ENCODE measurements at places on chromosomes 7 and 10.

- no peak for DNase-seq
Measured at GRCh38 chr7:82419200-82419599, 24.4 kb downstream of the CACNA2D1 start.

DNA sequence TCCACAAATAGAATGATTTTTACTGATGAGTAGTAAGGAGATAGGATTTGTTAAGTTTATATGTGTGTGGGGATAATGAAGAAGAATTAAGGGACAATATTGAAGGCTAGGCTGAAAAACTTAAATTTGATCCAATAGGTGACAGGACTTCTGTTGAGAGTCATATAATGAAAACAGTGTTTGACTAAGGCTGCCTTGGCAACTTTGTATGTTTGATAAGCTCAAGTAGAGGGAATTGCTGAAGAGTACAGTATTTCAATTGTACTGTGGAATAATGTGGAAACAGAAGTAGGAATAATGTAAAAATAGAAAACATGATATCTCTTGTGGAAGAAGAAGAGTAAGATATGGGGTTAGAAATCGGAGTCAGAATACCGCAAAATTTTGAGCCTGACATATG is 10.5 kb downstream of the R3HCC1L start:
- DNase-seq: no peak

DNA sequence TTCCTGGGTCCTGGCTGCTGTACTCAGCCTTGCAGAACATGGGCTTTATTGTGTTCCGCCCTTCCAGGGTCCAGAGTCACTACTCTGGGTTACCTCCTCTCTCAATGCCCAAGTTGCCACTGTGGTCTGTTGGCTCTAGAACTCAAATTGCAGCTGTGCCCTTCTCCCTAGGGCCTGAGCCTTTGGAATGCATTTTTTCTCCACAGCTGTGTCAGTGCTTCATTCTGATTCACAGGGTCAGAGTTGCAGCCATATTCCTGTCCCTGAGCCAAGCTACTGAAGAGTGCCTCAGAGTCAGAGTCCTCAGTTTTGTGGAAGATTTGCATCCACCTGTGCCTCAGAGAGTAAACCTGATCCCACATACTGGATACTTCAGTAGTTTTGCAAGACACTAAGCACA is 167.5 kb downstream of the ITGB1 start:
- peak; percentile 1 for DNase-seq

- peak; percentile 86 for DNase-seq
Measured at GRCh38 chr7:129829737-129830631, 122.8 kb downstream of the UBE2H start.

GRCh38 chr10:5620966-5621365 is 45.4 kb downstream of the ASB13 start:
- DNase-seq: no peak

- DNase-seq: peak; percentile 66
Measured at GRCh38 chr7:28151965-28152364, 28.6 kb downstream of the JAZF1 start.

- no peak for DNase-seq
Measured at GRCh38 chr7:148223160-148223559, 367.4 kb upstream of the C7orf33 start.

GRCh38 chr10:33234831-33235237 is 99.6 kb downstream of the NRP1 start:
- DNase-seq: peak; percentile 52

DNA sequence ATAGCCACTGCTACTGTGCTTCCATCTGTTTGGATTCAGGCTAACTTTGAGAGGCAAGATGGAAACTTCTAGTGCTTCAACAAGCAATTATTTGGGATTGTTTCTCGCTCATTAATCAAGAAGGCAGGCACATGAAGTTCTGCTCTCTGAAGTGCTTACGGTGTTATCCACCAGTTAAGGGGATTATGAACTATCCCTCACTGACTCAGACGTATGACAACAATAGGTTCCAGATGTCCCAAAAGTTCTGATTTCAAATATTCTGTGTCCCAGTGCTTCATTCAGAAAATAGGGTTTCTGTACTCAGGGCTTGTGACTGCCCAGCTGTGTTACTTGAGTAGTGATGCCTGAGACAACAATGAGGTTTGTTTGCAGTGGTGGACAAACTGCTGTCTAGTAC is 81.0 kb downstream of the HACD1 start:
- no peak for DNase-seq

GRCh38 chr7:3463696-3464095 is 162.6 kb downstream of the SDK1 start:
- no peak for DNase-seq

DNA sequence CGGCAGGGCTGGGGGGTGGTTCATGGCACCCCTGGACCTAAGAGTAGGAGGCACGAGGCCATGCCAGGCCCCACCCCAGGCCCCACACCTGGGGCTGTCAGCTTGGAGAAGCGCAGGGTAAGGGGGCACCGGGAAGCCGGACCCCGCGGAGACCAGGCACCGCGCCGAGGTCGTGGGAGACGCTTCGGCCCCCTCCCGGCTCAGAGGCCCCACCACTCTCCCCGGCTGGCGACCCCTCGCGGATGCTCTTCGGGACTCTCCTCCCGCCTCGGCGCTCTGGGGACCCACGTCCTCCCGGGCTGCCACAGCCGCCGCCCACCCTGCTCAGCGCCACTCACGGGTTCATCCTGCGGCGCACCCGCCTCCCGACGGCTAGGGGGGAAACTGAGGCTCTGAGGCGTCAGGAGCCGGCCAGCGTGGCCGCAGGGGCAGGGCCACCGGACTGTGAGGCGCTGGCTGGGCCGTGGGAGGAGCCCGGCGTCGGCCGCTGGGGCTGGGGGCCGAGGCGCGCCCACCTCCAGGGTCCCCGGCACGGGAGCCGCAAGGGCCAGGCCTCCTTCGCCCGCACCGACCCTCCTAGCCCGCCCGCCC is 25.9 kb downstream of the PDGFA start:
- DNase-seq: no peak

GRCh38 chr7:150369748-150370501 is 1.3 kb downstream of the REPIN1 start:
- no peak for DNase-seq

- peak; percentile 59 for DNase-seq
Measured at GRCh38 chr10:59830601-59831259, 75.6 kb downstream of the CCDC6 start.

GRCh38 chr10:20017961-20018360 is 201.7 kb downstream of the PLXDC2 start:
- DNase-seq: peak; percentile 30

DNA sequence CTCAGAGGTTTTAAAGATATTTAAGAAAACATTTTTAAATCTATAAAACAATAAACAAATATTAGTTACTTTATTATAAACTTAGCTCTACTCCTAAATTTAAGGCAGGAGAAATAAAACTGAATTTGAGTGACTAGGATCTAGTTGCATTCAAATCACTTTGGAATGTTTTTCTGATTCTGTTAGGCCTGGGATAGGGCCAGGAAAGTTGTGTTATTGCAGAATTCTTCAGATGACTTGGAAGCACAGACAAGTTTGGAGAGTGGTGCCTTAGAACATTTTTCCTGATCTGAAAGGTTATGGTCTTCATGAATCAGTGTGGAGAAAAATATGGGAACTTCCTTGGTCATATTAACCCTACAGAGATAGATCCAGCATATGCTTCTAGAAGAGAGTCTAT is 15.6 kb upstream of the SLC25A13 start:
- DNase-seq: no peak

DNA sequence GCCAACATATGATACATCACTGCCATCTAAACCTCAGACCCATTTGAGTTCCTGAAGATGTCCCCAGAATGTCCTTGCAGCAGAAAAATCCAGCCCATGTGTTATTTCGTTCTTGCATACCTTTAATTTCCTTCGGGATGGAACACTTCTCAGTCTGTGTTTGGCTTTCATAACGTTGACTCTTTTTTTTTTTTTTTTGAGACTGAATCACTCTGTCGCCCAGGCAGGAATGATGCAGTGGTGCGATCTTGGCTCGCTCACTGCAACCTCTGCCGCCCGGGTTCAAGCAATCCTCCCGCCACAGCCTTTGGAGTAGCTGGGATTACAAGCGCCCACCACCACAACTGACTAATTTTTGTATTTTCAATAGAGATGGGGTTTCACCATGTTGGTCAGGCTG is 148.8 kb upstream of the TNRC18 start:
- no peak for DNase-seq

GRCh38 chr10:56633876-56634452 is 272.9 kb upstream of the ZWINT start:
- no peak for DNase-seq

GRCh38 chr7:98078197-98078870 is 28.3 kb upstream of the LMTK2 start:
- no peak for DNase-seq

GRCh38 chr7:155316427-155317113 is 18.9 kb downstream of the INSIG1 start:
- no peak for DNase-seq

- DNase-seq: no peak
Measured at GRCh38 chr10:61732629-61733278, 70.0 kb downstream of the CABCOCO1 start.

- no peak for DNase-seq
Measured at GRCh38 chr10:9515922-9516321, 1461.4 kb downstream of the GATA3 start.

DNA sequence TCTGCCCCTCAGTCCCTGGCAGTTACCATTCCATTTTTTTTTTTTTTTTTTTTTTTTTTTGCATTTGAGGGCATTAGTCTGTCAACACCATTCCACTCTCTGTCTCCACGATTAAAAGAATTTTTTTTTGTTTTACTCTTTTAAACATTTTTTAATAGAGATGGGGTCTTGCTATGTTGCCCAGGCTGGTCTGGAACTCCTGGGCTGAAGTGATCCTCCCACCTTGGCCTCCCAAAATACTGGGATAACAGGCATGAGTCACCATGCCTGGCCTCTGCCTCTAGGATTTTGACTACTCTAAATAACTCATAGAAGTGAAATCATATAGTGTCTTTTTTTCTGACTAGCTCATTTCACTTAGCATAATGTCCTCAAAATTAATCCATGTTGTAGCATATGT is 16.5 kb upstream of the CLDN3 start:
- no peak for DNase-seq

- no peak for DNase-seq
Measured at GRCh38 chr10:76459016-76459730, 1027.7 kb downstream of the LRMDA start.

DNA sequence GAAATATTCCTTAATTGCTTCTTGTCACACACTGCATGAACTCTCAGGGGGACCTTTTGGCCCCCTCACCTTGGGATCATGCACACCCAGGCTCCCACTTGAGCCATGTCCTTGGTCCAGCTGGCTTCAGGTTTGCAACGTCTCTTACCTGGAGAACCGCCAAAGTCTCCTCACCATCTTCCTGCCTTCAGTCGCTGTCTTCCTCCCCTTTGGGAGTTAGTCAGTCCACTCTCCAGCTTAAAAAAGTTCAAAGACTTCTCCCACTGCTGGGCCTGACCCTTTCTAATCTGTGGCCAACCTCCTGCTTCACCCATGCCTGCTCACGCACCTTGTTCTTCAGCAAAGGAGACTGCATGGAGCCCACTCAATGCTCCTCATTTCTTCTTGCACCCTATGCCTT is 82.6 kb upstream of the LRRC4 start:
- DNase-seq: no peak

- no peak for DNase-seq
Measured at GRCh38 chr10:128047351-128047750, 78.9 kb downstream of the MKI67 start.

GRCh38 chr7:35735396-35735795 is 40.5 kb upstream of the HERPUD2 start:
- no peak for DNase-seq

- DNase-seq: no peak
Measured at GRCh38 chr10:86289577-86289868, 77.1 kb downstream of the GRID1 start.

- DNase-seq: no peak
Measured at GRCh38 chr10:38147686-38148085, 53.5 kb downstream of the ZNF37A start.
